Natural killer cell (primary cell): ENCODE measurements at places on chromosomes 11 and 22. TPM values are rescaled to one million over a fixed set of nuclear protein-coding genes. Genes with fewer than 3 reads are reported as not detected.

Gene OR10A5
- total RNA-seq: not detected

Gene KDELR3
- total RNA-seq: not detected

Gene TMEM109
- total RNA-seq: 96.8 TPM

Gene CATSPERZ
- total RNA-seq: 0.90 TPM

Gene LRRC4C
- not detected for total RNA-seq

Gene BIK
- not detected for total RNA-seq

Gene TRIM29
- total RNA-seq: not detected

Gene TBX1
- 3.2 TPM for total RNA-seq

Gene NTM
- not detected for total RNA-seq

Gene KRTAP5-7
- 0.19 TPM for total RNA-seq

Gene EMID1
- total RNA-seq: 1.3 TPM

Gene TBX10
- not detected for total RNA-seq

Gene RAG1
- total RNA-seq: 0.96 TPM

Gene YPEL1
- 68.8 TPM for total RNA-seq

Gene RASGRP2
- total RNA-seq: 417 TPM

Gene OSBP2
- 0.65 TPM for total RNA-seq

Gene LYVE1
- total RNA-seq: not detected

Gene ANO9
- 21.3 TPM for total RNA-seq

Gene MMP10
- total RNA-seq: not detected

Gene GLYAT
- not detected for total RNA-seq

Gene TSGA10IP
- not detected for total RNA-seq

Gene SMIM35
- 0.33 TPM for total RNA-seq
